ENCODE measurements at places on chromosomes 12 and 14. TPM values are rescaled to one million over a fixed set of nuclear protein-coding genes. Genes with fewer than 3 reads are reported as not detected.

- no peak overlapping the region for H3K4me3 ChIP-seq
- DNase-seq, result no peak
- H3K4me1 ChIP-seq, result no peaks in the 10 kb centered on the region
- no peaks in the 10 kb centered on the region for H3K36me3 ChIP-seq
Observed at GRCh38 chr14:24631749-24632335, 2.1 kb downstream of the GZMB start.

DNA sequence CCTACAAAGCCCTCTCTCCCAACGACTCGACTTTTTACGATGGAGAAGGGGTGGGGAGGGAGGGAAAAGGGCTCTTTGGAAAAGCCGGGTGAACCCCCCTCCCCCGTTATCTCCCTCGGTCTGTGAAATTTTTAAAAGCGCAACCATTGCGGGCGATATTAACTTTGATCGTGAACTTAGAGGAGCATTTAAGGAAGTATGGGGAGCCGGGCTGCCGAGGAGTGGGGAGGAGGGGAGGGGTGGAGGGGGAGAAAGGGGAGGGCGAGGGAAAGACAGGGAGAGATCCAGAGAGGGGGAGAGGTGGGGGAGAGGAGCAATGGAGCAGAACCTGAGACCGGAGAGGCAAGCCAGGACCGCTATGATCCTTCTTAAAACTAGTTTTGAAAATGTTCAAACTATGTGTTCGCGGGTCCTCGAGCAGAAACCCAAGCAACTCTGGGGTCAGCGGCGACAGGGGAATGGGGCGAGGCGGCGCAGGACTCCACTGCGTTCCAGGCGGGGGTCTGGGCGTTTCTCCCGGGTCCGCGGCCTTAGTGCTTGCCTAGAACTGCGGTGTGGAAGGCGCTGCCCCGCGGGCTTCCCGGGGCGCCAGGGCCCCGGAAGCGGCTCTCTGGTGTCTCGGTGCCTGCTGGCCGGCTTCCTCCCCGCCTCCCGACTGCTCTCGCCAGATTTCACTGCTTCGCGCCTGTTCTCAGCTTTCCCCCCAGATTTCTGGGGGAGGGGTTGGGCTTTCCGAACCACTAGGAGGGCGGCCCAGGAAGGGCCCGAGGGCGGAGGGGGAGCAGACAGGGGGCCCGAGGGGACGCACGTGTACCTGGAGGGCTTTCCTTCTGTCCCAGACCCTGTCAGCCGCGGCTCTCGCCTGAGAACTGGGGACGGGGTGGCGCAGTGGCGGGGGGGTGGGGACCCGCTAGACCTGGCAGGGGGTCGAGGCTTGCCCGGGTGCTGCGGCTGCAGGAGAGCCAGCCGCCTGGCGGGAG lies at the start of gene HOTAIR:
TSS of gene HOTAIR (minus strand) at position 871 of the 980 bp plus-strand sequence.
- peaks cover 29% of the 10 kb centered on the region for H3K4me1 ChIP-seq
- no peaks in the 10 kb centered on the region for H3K36me3 ChIP-seq
- H3K27ac ChIP-seq, result no peak within 1 kb of the TSS
- H3K4me3 ChIP-seq, result no peak within 1 kb of the TSS

DNA sequence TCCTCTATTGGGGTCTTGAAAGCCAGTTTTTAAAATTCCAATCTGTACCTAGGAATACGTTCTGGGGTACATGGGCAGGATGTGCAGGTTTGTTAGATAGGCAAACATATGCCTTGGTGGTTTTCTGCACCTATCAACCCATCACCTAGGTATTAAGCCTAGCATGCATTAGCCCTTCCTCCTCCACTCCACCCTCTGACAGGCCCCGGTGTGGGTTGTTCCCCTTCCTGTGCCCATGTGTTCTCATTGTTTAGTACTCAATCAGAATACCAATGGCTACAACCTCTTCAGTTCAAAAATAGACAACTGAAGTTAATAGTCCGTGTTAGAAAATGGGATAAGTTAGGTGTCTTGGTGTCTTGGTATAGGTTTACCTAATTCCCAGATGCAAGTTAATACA lies 3.4 kb downstream of the NTS start:
- H3K27ac ChIP-seq, result no peak overlapping the region
- H3K27me3 ChIP-seq, result no peaks in the 10 kb centered on the region
- DNase-seq, result no peak
- no peaks in the 10 kb centered on the region for H3K36me3 ChIP-seq

GRCh38 chr12:121632069-121632970 lies 6.0 kb downstream of the ORAI1 start:
- H3K4me1 ChIP-seq, result peaks cover 83% of the 10 kb centered on the region
- no peaks in the 10 kb centered on the region for H3K27me3 ChIP-seq
- H3K27ac ChIP-seq, result peak overlapping the region; percentile 63
- peak overlapping the region; percentile 45 for H3K4me3 ChIP-seq
- peaks cover 9% of the 10 kb centered on the region for H3K36me3 ChIP-seq

GRCh38 chr12:94100211-94100627 lies 48.2 kb upstream of the PLXNC1 start:
- no peaks in the 10 kb centered on the region for H3K27me3 ChIP-seq
- peaks cover 19% of the 10 kb centered on the region for H3K4me1 ChIP-seq
- no peak overlapping the region for H3K27ac ChIP-seq
- no peaks in the 10 kb centered on the region for H3K36me3 ChIP-seq
- no peak overlapping the region for H3K4me3 ChIP-seq
- peak; percentile 73 for DNase-seq

DNA sequence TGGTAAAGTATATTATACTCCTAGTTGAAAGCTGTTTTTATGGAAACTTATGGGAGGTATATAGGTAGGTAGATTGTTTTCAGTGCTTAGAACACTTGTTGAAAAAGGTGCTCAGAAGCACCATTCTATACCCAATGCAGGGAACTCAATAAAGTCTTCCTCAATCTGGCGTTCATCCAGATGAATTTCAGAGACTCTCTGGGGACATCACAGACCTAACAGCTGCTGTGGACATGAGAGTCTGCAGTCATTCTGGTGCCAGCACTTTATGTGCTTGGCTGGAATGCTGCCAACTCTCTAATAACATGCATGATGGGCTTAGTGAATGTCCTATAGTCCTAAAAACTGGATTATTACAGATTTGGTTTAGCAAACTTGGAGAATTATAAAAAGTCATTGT lies 115.9 kb downstream of the NTN4 start:
- DNase-seq, result no peak
- H3K27ac ChIP-seq, result no peak overlapping the region
- no peaks in the 10 kb centered on the region for H3K27me3 ChIP-seq

DNA sequence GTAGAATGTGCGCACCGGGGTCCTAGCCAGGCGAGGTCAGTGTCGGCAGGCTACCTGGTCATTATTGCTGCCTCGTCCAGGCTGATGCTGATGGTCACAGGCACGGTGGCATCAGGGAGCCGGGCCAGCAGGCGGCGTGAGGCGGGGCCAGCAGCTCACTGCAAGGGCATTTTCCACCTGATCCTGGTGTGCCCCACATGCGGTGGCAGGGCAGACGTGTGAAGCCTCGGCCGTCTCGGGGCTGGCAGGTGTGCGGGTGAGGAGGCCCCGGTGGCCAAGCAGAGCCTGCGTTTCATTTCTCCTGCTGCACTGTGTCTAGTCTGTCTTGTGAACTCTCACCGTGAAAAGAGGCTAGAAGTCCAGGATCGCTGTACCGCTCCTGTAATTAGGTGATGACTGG lies 12.0 kb upstream of the AMN start:
- H3K36me3 ChIP-seq, result peaks cover 17% of the 10 kb centered on the region
- H3K27me3 ChIP-seq, result no peaks in the 10 kb centered on the region
- H3K4me3 ChIP-seq, result no peak overlapping the region
- no peaks in the 10 kb centered on the region for H3K4me1 ChIP-seq
- no peak for DNase-seq

- H3K27me3 ChIP-seq, result no peaks in the 10 kb centered on the region
- no peaks in the 10 kb centered on the region for H3K4me1 ChIP-seq
- no peak for DNase-seq
- H3K27ac ChIP-seq, result no peak overlapping the region
- H3K36me3 ChIP-seq, result no peaks in the 10 kb centered on the region
Observed at GRCh38 chr12:117069926-117070900, 29.0 kb downstream of the TESC start.

- no peak overlapping the region for H3K4me3 ChIP-seq
- no peaks in the 10 kb centered on the region for H3K36me3 ChIP-seq
- no peaks in the 10 kb centered on the region for H3K27me3 ChIP-seq
- no peak for DNase-seq
- no peak overlapping the region for H3K27ac ChIP-seq
- peaks cover 26% of the 10 kb centered on the region for H3K4me1 ChIP-seq
Observed at GRCh38 chr12:7966563-7966962, 30.6 kb upstream of the SLC2A3 start.

SIX4 gene
- total RNA-seq, result not detected

RNU6-7 gene
- not detected for total RNA-seq

DNA sequence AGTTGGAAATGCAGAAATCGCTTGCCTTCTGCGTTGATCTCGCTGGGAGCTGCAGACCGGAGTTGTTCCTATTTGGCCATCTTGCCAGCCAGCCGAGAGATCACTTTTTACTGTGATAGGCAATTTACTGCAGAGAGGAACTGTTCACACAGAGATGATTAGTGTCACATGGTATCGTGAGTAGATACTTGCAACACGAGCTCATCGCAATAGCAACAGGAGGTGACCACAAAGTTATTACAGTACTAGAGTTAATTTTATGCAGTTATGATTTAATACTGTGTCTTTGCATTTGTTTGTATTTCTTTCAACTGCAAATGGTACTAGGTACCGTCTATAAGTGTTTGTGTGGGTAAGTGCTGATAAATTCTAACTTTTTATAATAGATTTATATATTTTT lies 27.8 kb downstream of the NOPCHAP1 start:
- no peaks in the 10 kb centered on the region for H3K36me3 ChIP-seq
- no peak overlapping the region for H3K27ac ChIP-seq
- H3K4me3 ChIP-seq, result no peak overlapping the region
- H3K4me1 ChIP-seq, result no peaks in the 10 kb centered on the region
- no peaks in the 10 kb centered on the region for H3K27me3 ChIP-seq
- no peak for DNase-seq

GRCh38 chr12:128814411-128815261 lies 9.1 kb downstream of the SLC15A4 start:
- H3K36me3 ChIP-seq, result peaks cover 16% of the 10 kb centered on the region
- no peaks in the 10 kb centered on the region for H3K27me3 ChIP-seq
- DNase-seq, result no peak
- H3K4me3 ChIP-seq, result no peak overlapping the region
- H3K27ac ChIP-seq, result no peak overlapping the region

GRCh38 chr14:88380405-88380804 lies 5.1 kb upstream of the SPATA7 start:
- no peaks in the 10 kb centered on the region for H3K4me1 ChIP-seq
- H3K36me3 ChIP-seq, result no peaks in the 10 kb centered on the region
- H3K27me3 ChIP-seq, result peaks cover 8% of the 10 kb centered on the region
- no peak overlapping the region for H3K27ac ChIP-seq
- DNase-seq, result no peak

- no peak overlapping the region for H3K4me3 ChIP-seq
- H3K4me1 ChIP-seq, result no peaks in the 10 kb centered on the region
- no peaks in the 10 kb centered on the region for H3K36me3 ChIP-seq
- H3K27me3 ChIP-seq, result no peaks in the 10 kb centered on the region
Observed at GRCh38 chr12:127230843-127231260, 1036.1 kb upstream of the TMEM132C start.

DNA sequence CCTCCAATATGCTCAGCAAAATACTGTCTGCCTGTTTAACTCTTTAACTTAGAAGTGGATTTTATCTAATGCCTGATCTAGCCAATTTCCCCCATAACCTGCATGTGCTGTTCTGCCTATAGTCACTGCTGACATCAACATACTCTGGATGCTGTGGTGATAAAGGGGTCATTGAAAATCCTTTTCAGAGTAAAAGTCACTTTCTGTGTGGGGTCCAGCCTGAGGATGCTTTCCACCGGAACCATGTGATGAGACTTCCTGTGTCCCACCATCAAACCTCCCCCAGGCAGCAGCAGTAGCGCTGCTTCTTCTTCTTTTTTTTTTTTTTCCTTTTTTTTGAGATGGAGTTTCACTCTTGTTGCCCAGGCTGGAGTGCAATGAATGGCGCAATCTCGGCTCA lies 607.0 kb downstream of the BCL11B start:
- no peaks in the 10 kb centered on the region for H3K4me1 ChIP-seq
- H3K36me3 ChIP-seq, result no peaks in the 10 kb centered on the region

STAC3 gene
- 2.6 TPM for total RNA-seq

DNA sequence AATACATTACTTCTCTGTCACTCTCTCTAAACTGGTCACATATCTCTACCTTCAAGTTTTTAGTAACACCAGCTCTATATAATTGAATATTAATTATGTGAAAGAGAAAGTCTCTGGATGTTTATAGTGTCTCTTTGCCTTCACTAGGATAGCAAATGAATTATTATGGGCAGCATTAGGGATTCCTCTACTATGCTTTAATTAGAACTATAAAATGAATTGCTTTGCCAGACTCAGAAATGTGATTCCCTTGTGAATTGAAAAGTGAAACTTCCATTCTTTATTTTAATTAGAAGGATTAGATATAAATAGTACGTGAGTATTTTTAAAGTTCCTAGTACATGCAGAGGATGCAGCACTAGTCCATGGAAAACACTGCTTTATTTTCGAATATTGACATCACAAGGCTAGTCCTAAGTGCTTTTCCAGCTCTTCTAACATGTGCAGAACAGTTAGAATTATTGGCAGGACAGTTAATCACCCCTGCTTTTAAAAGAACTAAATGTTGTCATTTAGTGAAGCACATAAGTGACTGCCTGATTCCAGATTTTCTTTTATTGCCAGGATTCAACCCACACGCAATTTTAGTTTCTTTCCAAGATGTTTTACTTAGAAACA lies 23.0 kb upstream of the REP15 start:
- H3K36me3 ChIP-seq, result no peaks in the 10 kb centered on the region
- no peak overlapping the region for H3K4me3 ChIP-seq
- no peaks in the 10 kb centered on the region for H3K27me3 ChIP-seq
- no peak for DNase-seq

LUM gene
- not detected for total RNA-seq

- no peak within 1 kb of the TSS for H3K27ac ChIP-seq
- peaks cover 22% of the 10 kb centered on the region for H3K4me1 ChIP-seq
- peak; percentile 51 for DNase-seq
- no peaks in the 10 kb centered on the region for H3K36me3 ChIP-seq
Observed at GRCh38 chr12:6827982-6828780, at the start of gene P3H3. Gene P3H3 (plus strand): TSS chr12:6828407. CDS start chr12:6828441, 34 bp downstream.

- no peak overlapping the region for H3K4me3 ChIP-seq
- no peak overlapping the region for H3K27ac ChIP-seq
- no peak for DNase-seq
Observed at GRCh38 chr14:77018785-77019184, 9.7 kb downstream of the IRF2BPL start.

DNA sequence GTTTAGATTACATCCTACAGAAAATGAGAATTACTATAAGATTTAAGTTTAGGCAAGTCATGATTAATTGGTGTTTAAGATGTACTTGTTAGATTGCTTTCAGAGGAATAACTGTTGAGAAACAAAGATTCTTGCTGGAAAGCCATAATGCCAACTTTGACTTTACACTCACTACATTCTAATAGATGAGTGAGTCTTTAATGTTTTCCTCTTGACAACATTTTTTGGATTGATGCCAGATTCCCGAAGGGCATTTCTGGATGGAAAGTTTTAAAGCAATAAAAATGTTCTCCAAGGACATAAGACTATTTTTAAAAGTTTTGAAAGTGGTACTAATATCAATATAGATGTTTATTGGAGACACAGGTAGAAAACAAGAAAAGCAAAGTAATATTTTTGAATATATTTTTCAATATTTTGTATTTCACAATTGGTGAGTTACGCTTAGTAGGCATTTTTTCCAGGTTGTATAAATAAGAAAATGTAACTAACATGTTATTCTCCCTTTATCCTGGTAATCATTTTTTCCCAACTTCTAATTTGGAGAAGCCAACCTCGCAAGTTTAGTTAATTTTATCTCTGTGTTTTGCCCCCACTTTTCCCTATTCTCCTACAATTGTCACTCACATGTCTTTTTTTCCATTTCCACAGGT lies 307.3 kb downstream of the CEP128 start:
- peaks cover 2% of the 10 kb centered on the region for H3K36me3 ChIP-seq
- H3K4me3 ChIP-seq, result no peak overlapping the region
- no peak for DNase-seq
- H3K27me3 ChIP-seq, result no peaks in the 10 kb centered on the region
- H3K27ac ChIP-seq, result no peak overlapping the region
- no peaks in the 10 kb centered on the region for H3K4me1 ChIP-seq

Data from CD4-positive, CD25-positive, alpha-beta regulatory T cell (primary cell).